GM19239 (cell line): ENCODE measurements at places on chromosomes 6 and 20.

DNA sequence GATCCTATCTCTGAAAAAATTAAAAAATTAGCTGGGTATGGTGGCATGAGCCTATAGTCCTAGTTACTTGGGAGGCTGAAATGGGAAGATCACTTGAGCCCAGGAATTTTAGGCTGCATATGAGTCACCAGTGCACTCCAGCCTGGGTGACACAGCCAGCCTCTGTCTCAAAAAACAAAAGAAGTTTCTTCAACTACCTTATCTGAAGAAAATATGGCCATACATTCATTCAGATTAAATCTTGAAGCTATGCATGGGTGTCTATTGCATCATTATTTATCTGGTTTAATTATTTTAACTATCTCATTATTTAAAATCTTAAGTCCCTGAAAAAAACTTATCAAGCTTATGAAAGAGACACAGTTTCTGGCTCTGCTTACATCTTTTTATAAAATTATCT is 204.1 kb downstream of the SIM1 start:
- no peak for DNase-seq

GRCh38 chr6:105449756-105450390 is 47.0 kb upstream of the PREP start:
- DNase-seq, result no peak

DNA sequence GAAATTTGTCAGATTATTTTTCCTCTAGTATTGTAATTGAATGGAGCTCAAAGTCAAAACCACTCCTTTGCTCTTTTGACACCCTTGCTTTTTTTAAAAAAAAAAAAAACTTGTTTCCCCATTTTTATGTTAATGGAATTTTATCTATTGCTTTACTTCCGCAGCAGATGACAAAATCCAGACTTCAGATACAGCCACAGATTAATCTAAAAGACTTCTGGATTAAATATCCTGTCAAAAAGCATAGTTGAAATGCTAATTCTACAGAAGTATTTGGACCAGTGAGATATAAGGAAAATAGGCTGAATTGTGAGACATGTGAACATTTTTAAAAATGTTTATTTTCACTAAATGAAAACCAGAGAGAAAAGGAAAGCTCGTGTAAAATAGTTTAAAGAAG is 341.4 kb downstream of the BMP2 start:
- DNase-seq, result no peak

DNA sequence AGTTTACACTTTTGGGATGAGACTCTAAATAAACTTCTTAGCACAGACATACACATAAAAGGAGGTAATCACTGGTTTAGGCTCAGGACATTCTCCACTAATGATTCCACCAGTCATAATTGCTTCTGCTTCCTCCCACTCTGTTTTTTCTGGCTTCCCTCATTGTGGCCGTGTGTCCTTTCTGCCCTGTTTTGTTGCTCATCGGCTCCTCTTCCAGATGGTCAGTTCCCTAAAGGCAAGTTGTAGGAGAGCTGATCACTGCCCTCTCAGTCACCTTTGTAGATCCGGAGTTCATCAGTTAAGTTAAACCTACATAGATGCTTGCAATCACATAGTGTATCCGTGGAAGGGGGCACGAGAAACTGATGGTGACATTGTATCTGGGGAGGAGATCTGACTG is 200.5 kb upstream of the ARG1 start:
- DNase-seq, result no peak

GRCh38 chr6:154594496-154595198 is 84.2 kb upstream of the CNKSR3 start:
- DNase-seq, result no peak

- no peak for DNase-seq
Measured at GRCh38 chr20:32482442-32483261, 102.5 kb downstream of the NOL4L start.

DNA sequence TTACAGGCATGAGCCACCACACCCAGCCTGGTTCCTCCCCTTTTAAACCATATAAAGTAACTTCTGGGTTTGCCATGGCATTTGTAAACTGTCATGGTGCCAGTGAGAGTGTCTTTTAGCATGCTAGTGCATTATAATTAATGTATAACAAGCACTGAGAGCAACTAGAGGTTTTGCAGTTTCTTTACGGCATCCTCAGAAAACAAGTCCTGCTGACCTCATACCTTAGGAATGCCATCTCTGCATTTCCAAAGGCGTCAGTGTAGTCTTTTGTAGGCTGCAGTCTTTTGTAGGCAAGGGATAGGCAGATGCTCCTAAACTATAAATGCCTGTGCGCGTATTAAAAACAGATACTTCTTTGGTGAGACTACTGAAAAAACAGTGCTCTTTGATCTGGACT is 75.0 kb upstream of the EZR start:
- no peak for DNase-seq

GRCh38 chr6:35213824-35214756 is at the start of gene SCUBE3:
Gene SCUBE3, plus strand, starts transcription at chr6:35213956. Its CDS starts 463 bp downstream, at chr6:35214419.
- peak; percentile 62 for DNase-seq

- no peak for DNase-seq
Measured at GRCh38 chr6:2522521-2522920, 228.2 kb downstream of the MYLK4 start.

- DNase-seq, result peak; percentile 77
Measured at GRCh38 chr20:45290677-45291355, 15.8 kb upstream of the RBPJL start.

DNA sequence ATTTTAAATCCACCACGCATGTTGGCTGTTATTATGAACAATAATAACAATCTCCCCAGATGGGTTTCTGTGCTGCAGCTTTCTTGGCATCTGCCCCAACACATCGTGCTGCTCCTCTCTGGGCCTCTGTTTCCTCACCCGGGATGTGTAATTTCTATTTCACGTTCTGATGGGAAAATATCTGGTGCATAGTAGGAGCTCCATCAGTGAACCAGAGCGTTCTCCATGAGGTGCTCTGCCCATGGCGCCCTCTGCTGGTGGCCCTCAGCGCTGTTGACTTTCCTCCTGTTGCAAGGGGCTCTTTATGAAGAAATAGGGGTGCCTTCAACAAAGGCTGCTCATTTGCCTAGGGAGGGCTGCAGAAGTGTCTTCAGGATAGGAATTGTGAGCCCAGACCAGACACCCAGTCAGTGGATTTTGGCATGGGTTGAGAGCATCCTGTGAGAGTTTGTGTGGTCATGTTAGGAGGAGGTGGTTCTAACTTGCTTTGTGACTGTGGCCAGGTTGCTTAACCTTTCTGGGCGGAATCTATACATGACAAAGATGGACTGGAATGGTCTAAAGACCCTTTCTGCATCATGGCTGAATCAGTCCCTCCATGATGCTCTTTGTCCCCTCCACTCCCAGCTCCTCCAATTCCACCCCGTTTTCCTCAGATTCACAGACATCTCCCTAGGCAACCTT is 8.1 kb downstream of the SCRT2 start:
- no peak for DNase-seq

GRCh38 chr20:38345643-38346042 is 639 bp upstream of the LBP start:
- no peak for DNase-seq

DNA sequence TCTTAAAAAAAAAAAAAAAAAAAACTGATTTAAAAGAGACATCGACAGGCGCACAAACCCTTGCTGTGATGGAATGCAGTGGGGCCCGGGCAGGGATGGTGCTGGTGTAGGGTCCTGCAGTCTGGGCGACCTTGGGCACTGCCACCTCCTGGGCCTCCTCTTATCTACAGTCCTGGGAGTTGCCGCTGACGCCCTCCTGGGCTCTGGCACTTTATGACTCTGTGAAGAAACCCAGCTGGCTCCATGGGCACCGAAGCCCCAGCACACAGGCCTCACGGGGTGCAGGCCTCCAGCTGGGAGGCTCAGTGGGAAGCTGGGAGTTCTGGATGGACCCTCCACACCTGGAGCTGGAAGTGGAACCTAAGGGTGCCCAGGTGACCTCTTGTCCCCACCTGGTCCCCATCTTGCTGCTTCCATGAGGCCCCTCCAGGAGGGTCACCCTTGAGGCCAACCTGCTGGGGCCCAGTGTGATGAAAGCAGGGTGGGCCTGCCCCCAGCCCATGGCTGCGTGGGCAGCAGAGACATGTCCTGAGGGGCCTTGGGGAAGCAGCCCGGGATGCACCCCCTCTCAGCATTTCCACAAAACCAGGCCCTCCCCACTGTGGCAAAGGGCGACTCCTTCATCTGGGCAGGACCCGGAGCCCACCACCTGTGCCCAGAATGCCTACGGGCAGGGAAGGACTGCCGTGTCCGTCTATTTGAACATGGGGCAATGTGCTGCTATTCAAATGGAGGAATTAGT is 104.9 kb downstream of the ASXL1 start:
- no peak for DNase-seq

DNA sequence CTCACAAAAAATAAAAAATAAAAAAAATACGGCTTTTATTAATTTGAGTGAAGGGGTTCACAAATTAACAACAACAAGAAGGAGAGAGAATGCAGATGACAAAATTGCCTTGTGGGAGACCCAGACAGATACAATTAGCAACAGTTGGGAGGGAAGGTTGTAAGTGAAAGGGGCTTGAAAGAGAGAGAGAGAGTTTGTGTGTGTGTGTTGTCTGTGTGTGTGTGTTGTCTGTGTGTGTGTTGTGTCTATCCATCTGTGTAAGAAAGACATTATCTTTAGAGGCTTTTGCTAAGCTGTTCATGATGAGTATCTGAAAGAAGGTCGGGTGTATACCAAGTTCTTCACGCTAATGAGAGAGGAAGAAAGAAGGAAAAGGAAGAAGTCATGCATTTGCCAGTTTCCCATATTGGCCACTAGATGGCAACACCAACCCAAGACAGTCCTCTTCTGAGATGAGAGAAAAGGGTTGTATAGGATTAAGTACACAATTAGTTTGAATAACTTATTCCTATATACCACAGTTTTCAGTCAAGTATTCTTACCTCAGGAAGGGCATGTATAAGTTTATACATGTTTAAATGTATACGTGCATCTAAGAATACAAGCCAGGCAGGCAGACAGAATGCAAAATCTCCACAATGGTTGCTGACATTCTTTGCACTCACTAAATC is 63.7 kb upstream of the CD2AP start:
- peak; percentile 21 for DNase-seq

- no peak for DNase-seq
Measured at GRCh38 chr6:125138083-125138482, 15.5 kb upstream of the TPD52L1 start.

GRCh38 chr6:5108068-5108467 is 22.9 kb downstream of the PPP1R3G start:
- no peak for DNase-seq

DNA sequence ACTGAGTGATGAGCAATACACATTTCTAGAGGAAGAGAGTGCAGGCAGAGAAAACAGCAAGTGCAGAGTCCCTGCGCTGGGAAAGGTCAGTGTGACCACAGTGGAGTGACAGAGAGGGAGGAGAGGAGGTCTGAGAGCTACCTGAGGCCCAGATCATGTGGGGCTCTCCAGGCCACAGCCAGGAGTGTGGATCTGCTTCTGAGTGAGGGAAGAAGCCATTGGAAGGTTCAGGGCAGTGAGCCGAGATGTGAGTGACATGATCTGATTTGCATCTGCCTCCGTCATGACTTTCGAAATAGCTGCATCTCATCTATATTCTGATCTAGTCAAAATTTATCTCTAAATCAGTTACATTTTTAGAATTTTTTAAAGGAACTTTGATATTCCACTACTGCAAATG is 367.1 kb downstream of the PREX1 start:
- no peak for DNase-seq

- DNase-seq, result no peak
Measured at GRCh38 chr6:33985947-33986346, 159.9 kb downstream of the GRM4 start.

- no peak for DNase-seq
Measured at GRCh38 chr20:8867038-8867740, 201.7 kb upstream of the PLCB4 start.

GRCh38 chr6:46720401-46720800 is 14.8 kb downstream of the PLA2G7 start:
- no peak for DNase-seq

GRCh38 chr20:61397146-61397545 is 145.1 kb downstream of the CDH4 start:
- DNase-seq, result no peak

GRCh38 chr6:110410511-110410910 is 4.9 kb downstream of the DDO start:
- DNase-seq, result no peak
